ENCODE measurements at places on chromosomes 2 and 18.

DNA sequence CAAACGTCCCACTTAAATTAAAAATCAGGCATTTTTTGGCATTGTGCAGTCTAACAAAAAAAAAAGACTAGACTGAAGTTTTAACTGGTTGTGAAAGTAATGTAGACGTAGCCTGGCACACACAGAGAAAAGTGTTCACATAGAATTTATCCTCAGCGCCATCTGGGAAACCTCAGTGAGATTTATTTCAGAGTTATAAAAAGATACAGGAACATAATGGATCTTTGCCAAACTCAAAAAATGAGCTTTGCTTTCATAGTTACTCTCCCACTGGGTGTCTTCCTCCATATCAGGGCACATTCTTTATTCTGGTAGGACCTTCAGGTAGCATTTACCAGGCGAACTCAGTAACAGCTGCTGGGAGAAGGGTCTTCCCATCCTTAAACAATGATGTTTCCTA is 532.4 kb upstream of the SALL3 start:
- no peak for DNase-seq

- DNase-seq, result no peak
These were observed 602.2 kb downstream of the GALR1 start for GRCh38 chr18:77851802-77852201.

DNA sequence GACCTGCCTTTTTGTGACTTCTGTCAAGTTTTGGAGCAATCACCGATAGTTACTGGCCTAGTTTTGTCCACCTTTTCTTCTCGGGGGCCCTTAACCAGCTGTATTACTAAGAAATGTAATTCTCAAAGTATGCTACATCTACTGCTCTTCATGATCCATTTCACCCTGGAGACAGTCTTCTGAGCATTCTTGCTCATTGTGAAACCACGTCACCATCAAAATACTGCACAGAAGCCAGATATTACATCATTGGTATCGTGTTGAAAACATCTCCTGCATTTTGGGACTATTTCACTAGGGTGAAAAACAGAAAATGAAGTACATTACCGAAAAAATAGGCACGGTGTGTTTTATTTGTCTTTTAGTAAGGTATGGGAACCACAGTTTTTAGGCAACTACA is 11.7 kb downstream of the LYPD6B start:
- no peak for DNase-seq

DNA sequence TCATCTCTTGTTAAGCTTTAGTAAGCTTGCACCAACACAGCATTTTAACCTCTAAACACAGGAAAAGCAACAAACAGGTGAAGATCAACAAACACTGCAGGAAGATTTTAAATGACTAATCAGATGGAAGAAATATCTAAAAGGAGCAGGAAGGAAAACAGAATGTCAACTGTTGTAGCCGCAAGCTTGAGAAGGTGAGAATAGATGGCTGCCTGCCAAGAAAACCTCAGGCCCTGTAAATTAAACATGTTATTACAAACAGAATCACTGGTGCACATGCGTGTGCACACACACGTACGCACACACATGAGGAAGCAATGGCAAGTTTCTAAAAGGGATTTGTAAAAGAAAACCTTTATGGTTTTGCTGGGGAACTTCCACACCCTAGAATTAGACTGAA is 257.8 kb upstream of the GALNT5 start:
- DNase-seq, result no peak

DNA sequence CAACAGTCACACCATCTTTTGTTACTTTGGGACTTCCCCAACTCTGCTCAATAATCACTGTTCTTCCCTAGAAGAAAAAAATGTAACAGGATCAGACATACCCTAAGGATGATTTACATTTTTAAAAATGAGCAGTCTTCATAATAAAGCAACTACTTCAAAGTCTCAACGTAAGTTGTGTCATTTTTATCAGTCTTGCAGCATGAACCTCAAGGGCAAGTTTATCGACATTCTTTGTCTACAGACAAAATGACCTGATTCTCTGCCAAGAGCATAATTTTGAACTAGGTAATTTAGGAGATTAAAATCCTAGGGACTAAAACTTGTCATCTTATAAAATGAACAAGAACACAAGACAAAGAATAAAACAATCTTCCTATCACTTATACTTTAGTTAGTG is 2.3 kb downstream of the HSPD1 start:
- no peak for DNase-seq

GRCh38 chr2:25822190-25823117 is 55.8 kb downstream of the ASXL2 start:
- DNase-seq, result no peak

DNA sequence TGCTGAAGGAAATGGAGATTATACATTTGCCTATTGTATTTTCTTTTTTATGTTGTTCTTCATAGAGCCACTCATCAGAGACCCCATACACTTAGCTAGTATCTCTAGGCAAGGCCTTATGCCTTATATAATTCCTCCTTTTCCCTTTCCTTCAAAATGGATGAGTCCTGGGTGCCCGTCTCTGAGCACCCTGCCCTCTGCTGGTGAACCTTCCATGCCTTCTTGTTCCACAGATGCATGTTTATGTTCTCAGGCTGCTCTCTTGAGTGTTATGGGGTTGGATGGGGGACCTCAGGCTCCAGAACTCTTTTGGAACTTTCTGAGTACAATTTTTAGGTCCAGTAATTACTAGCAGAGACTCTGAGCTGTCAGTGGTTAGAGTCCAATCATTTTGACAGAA is 368.6 kb upstream of the SPRED2 start:
- no peak for DNase-seq

GRCh38 chr2:230231251-230231650 is 5.7 kb downstream of the SP140 start:
- no peak for DNase-seq

DNA sequence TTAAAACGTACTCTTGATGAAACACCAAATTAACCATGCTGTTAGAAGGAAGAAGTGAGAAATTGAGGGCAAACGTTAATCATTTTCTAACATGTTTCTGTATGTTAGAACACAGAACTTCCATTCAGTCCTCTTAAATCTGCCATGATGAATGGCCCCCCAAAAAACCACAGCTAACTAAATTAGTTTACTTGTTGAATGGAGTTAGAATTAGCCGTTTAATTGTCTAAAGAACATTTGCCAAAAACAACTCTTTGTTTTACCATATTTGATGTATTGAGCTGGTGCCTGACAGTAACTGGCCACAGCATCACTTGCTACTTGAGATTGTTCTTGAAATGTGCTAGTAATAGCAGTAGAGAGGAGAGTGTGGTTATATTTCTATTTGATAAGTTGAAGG is 12.7 kb downstream of the CCNYL1 start:
- no peak for DNase-seq

GRCh38 chr2:68620772-68621171 is 22.6 kb upstream of the PROKR1 start:
- no peak for DNase-seq

Data from esophagus squamous epithelium (tissue), 5 donors.